ENCODE measurements at places on chromosomes 16 and 17.

DNA sequence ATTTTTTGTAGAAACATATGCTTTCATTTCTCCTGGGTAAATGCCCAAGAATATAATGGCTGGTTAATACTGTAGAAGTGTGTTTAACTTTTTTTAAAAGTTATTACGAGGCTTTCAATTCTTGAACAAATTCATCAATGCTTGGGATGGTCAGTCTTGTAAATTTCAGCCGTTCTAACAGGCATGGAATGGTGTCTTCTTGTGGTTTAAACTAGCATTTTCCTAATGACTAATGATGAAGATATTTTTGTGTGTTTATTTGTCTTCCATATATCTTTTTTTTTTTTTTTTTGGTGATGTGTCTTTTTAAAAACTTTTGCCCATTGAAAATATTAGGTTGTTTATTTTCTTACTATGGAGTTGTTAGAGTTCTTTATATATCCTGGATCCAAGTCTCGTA, 67.1 kb downstream of the MGAT5B start:
- DNase-seq = peak; percentile 87

- DNase-seq = no peak
Observed at GRCh38 chr17:62597150-62597549, 30.3 kb upstream of the MRC2 start.

- no peak for DNase-seq
Observed at GRCh38 chr16:3865241-3865640, 15.3 kb downstream of the CREBBP start.

- DNase-seq = no peak
Observed at GRCh38 chr16:11432856-11433395, 87.7 kb downstream of the RMI2 start.

DNA sequence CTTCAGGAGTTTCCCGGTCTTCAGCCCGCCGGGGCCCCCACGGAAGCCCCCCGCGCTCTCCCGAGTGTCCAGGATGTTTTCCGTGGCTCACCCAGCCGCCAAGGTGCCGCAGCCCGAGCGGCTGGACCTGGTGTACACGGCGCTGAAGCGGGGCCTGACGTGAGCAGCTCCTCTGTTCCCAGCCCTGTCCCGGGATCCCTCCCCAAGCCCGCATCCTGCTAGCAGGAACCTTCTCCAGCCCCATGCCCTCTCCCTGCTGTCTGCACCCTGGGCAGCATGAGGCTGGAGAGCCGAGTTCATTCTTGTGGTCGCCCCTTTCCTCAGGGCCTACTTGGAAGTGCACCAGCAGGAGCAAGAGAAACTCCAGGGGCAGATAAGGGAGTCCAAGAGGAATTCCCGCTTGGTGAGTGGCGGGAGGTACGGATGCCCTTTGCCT, 10.1 kb downstream of the RIPOR1 start:
- DNase-seq = peak; percentile 63

DNA sequence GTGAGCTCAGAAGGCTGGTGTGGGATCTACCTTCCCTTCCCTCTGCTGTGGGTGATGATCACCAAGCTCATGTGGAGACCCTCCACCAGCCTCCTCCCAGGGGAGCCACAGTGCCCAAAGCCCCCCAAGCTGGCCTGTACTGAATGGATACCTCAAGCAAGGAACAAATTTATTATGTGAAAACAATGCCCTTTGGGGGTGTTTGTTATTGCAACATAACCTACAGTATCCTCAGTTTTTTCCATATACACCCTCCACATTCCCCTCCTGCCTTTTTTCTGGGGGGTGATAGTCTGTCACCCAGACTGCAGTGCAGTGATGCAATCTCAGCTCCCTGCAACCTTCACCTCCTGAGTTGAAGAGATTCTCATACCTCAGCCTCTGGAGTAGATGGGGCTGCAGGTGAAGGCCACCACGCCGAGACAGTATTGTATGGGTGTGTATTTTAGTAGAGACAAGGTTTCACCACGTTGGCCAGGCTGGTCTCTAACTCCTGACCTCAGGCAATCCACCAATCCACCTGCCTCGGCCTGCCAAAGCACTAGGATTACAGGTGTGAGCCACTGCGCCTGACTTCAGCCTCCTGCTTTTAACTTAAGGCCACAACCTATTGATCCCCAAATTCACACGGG, 215.9 kb downstream of the CPPED1 start:
- DNase-seq = no peak

- DNase-seq = no peak
Observed at GRCh38 chr17:1312261-1312870, 32.9 kb downstream of the TRARG1 start.

GRCh38 chr16:51359141-51359955, 208.3 kb upstream of the SALL1 start:
- DNase-seq = no peak

DNA sequence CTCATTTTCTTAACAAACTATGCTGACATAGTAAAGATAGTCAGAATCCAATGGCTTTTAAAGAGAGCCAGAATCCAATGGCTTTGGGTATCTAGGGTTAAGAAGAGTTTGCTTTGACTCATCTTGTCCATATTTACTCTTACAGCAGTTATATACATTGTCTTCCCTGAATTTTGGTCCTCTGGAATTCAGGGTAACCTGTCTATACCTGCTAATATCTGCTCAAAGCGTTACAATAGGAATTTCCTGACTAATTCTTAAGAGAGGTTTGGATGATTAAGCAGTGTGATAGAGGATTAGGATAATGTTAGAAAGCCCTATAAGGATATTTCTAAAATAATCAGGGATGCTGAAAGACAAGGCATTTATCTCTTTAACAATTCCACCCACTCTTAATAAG, 2.0 kb upstream of the CDH8 start:
- DNase-seq = no peak
